ENCODE measurements at places on chromosomes 5 and 9. TPM values are rescaled to one million over a fixed set of nuclear protein-coding genes. Genes with fewer than 3 reads are reported as not detected.

DNA sequence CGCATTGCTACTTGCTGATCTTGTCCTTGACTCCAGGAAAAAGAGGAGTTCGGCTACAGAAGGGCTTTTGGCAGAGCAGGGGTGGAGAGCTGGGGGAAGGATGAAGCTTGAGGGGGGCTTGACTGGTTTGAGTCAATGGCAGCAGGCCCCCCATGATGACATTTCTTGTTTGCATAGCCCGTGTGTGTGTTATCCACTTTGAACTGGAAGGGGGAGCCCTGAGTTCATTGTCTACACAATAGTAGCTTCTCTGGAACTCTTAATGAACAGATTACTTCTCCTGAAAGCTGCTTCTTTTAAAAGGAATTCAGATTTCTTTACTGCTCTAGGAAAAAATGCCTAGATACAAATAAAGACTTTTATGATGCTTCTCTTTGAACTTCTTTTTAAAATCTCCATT lies 2.3 kb downstream of the IFNB1 start:
- DNase-seq: no peak

DNA sequence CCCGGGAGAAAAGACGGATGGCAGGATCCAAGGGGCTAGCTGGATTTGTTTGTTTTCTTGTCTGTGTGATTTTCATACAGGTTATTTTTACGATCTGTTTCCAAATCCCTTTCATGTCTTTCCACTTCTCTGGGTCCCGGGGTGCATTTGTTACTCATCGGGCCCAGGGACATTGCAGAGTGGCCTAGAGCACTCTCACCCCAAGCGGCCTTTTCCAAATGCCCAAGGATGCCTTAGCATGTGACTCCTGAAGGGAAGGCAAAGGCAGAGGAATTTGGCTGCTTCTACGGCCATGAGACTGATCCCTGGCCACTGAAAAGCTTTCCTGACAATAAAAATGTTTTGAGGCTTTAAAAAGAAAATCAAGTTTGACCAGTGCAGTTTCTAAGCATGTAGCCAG lies 94.2 kb downstream of the SYK start:
- no peak for DNase-seq

DNA sequence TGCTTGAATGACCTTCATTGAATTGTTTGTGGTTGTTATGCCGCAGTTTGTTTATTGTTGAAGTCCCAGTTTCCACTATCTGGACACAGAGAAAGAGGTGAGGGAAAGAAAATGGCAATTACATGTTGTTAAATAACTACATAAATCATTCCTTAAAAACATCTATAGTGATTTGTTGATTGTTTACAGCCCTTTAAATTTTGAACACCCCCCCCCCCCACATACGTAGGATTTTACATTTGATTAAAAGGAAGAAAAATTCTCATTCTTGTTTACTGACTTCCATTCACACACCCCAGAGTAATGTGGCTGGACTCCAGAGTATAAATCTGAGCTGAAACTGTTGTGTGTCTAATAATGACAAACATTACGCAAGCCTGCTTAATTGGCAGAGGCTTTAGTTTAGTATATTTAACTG lies 87.1 kb upstream of the FAM174A start:
- no peak for DNase-seq

DNA sequence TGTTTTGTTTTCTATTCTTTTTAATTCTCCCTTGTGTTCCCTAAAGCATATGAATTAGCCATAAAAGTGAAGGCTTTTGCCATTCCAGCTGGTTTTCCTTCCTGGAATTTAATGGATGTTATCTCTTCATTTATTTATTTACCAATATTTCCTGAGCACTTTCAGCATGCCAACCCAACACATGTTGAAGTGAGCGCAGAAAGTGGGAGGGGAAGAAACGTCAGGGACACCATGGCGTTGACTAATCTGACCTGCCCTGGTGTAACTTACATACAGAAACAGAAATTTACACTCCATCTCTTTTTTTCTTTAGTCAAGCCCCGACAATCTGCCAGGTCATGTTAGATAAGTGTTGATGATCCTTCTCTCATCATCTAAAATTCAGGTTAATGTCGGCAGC lies 247.5 kb downstream of the PCSK5 start:
- DNase-seq: no peak

The PCDHB11 gene
- total RNA-seq: not detected

The SH3RF2 gene
- total RNA-seq: 0.38 TPM

DNA sequence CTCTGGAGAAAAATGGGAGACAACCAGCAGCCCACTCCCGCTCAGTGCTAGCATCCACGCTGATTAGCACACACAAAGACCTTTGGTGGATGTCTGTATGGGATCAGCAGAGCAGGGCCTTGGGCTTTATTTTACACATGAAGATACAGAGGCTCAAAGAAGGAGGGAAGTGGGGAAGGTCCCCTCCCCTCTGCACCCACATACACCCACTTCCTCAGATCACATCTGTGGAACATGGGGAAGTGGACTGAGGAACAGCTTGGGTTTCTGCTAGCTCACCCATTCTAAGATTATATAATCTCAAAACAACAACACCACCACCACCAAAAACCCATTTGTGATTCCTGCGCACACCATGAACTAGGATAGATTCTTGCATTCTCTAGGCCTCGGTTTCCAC lies 14.0 kb downstream of the GGTA1 start:
- no peak for DNase-seq

GRCh38 chr9:94280409-94280989 lies 21.4 kb downstream of the ZNF169 start:
- no peak for DNase-seq

- no peak for DNase-seq
Observed at GRCh38 chr9:116312221-116312620, 158.6 kb downstream of the PAPPA start.

DNA sequence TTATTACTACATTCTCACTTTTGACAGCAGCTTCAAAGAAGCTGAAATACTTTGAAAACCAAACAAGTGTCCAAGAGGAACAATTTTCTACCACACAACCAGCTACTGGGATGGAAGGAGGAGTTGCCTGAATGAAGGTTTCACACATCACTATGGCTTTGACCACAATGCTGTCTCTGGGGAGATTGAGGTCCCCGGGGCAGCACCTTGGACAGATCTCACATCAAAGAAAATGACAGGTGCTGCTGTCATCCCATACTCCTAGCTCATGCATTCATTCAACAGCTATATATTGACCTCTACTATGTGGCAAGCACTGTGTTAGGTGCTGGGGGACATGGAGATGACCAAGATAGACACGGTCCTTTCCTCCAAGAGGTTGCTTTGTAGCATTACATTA lies 233.2 kb upstream of the RASEF start:
- DNase-seq: no peak

GRCh38 chr5:86500947-86501346 lies 116.8 kb upstream of the COX7C start:
- no peak for DNase-seq

DNA sequence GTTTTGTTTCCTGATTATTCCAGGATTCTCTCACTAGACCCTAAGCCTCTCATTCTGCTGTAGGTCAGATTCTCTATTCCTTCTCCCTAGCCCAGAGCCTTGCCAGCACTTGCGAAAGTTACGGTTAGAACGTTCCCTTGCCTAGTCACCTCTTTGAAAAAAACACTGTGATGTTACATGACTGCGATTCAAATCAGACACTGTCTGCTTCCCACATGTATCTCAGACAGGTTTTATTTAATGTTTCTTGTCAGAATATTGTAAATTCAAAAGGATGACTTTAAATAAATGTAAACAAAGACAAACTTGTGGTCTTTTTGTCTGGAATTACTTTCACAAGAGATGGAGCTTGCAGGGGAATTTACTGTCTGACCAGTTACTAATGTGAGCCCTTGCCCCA lies 116.5 kb upstream of the OTULINL start:
- DNase-seq: no peak
